Ovary (tissue), 10 donors: ENCODE measurements at places on chromosomes 12 and 14. TPM values are rescaled to one million over a fixed set of nuclear protein-coding genes. Genes with fewer than 3 reads are reported as not detected.

TAS2R7 gene
- not detected for total RNA-seq

VAMP1 gene
- total RNA-seq, result 2.5 TPM

CRIP2 gene
- 88.3 TPM for total RNA-seq

TROAP gene
- 1.6 TPM for total RNA-seq

GALNT8 gene
- 1.3 TPM for total RNA-seq

LAG3 gene
- 17.7 TPM for total RNA-seq

GAS2L3 gene
- 4.9 TPM for total RNA-seq

SLC35F4 gene
- not detected for total RNA-seq

SPIC gene
- total RNA-seq, result not detected

C3AR1 gene
- 5.1 TPM for total RNA-seq

PRIMA1 gene
- 4.3 TPM for total RNA-seq

PRB2 gene
- not detected for total RNA-seq

ETNK1 gene
- total RNA-seq, result 41.4 TPM

ADAM21 gene
- not detected for total RNA-seq

CD63 gene
- total RNA-seq, result 674 TPM

OLR1 gene
- 1.1 TPM for total RNA-seq

BRF1 gene
- total RNA-seq, result 38.6 TPM

KRT74 gene
- not detected for total RNA-seq

RNASE8 gene
- not detected for total RNA-seq

ANKS1B gene
- total RNA-seq, result 14.9 TPM
